T-helper 2 cell treated with Interferon-gamma antibody and Interleukin-4, amounts not matched to agents 100 ng/mL and 5 ng/mL, for 36 hours (primary cell): ENCODE measurements at places on chromosomes 12 and 14. TPM values are rescaled to one million over a fixed set of nuclear protein-coding genes. Genes with fewer than 3 reads are reported as not detected.

Gene TIMM9
- total RNA-seq: 39.8 and 39.9 TPM in 2 replicates

Gene NRL
- total RNA-seq: 2.4 and 2.9 TPM in 2 replicates

Gene SLC7A8
- total RNA-seq: 1.0 and 2.0 TPM in 2 replicates

Gene ABCD2
- 19.3 and 20.2 TPM in 2 replicates for total RNA-seq

Gene REM2
- total RNA-seq: 0.34 and 0.48 TPM in 2 replicates

Gene KLRK1
- total RNA-seq: 0.23 and 0.43 TPM in 2 replicates

Gene RHEBL1
- 5.4 and 6.5 TPM in 2 replicates for total RNA-seq

Gene SLC6A13
- total RNA-seq: 0.18 TPM in 1 of 2 replicates, not detected in the other

Gene RAD9B
- total RNA-seq: 0.36 and 0.75 TPM in 2 replicates

Gene NXPH4
- 0.43 and 1.0 TPM in 2 replicates for total RNA-seq

Gene MBIP
- 21.8 and 24.4 TPM in 2 replicates for total RNA-seq

Gene STYK1
- 0.32 and 1.7 TPM in 2 replicates for total RNA-seq

Gene TTC5
- 24.5 and 24.6 TPM in 2 replicates for total RNA-seq

Gene KRT78
- total RNA-seq: not detected in 2 replicates

Gene HOXC12
- not detected in 2 replicates for total RNA-seq

Gene ANKRD33
- not detected in 2 replicates for total RNA-seq

Gene ESRRB
- total RNA-seq: 0.05 and 0.25 TPM in 2 replicates

Gene TFCP2
- 41.1 and 44.1 TPM in 2 replicates for total RNA-seq

Gene POTEM
- total RNA-seq: not detected in 2 replicates

Gene UBC
- total RNA-seq: 854 and 859 TPM in 2 replicates

Gene PTPRR
- not detected in 2 replicates for total RNA-seq

Gene GRIN2B
- total RNA-seq: not detected in 2 replicates

Gene SPX
- 0.52 and 1.1 TPM in 2 replicates for total RNA-seq

Gene VWF
- 0.02 TPM in 2 replicates for total RNA-seq

Gene TOMM20L
- total RNA-seq: not detected in 2 replicates

Gene NAV3
- total RNA-seq: not detected in 2 replicates

Gene WNT5B
- 0.27 and 0.75 TPM in 2 replicates for total RNA-seq

Gene BCDIN3D
- 5.7 and 5.9 TPM in 2 replicates for total RNA-seq

Gene CLECL1
- 6.5 and 7.2 TPM in 2 replicates for total RNA-seq

Gene SLC38A4
- not detected in 2 replicates for total RNA-seq

Gene CFAP73
- total RNA-seq: 0.34 TPM in 1 of 2 replicates, not detected in the other

Gene TMEM52B
- not detected in 2 replicates for total RNA-seq

Gene ACACB
- 15.0 and 16.0 TPM in 2 replicates for total RNA-seq

Gene TEX22
- total RNA-seq: 3.8 and 5.7 TPM in 2 replicates

Gene HOTAIR
- total RNA-seq: not detected in 2 replicates

Gene FGD4
- 0.16 and 0.48 TPM in 2 replicates for total RNA-seq

Gene PRB2
- total RNA-seq: not detected in 2 replicates

Gene NOS1
- not detected in 2 replicates for total RNA-seq

Gene OTOGL
- not detected in 2 replicates for total RNA-seq

Gene MYO1H
- total RNA-seq: not detected in 2 replicates

Gene HCAR3
- 0.14 and 0.32 TPM in 2 replicates for total RNA-seq

Gene FMNL3
- total RNA-seq: 25.0 and 25.2 TPM in 2 replicates

Gene IL23A
- 8.6 and 10.1 TPM in 2 replicates for total RNA-seq

Gene KRT82
- not detected in 2 replicates for total RNA-seq
